CD4-positive, alpha-beta memory T cell (primary cell): ENCODE measurements at places on chromosomes 16 and 17. TPM values are rescaled to one million over a fixed set of nuclear protein-coding genes. Genes with fewer than 3 reads are reported as not detected.

GRCh38 chr17:82497483-82498405 lies 21.8 kb upstream of the FOXK2 start:
- no peak overlapping the region for H3K4me3 ChIP-seq
- DNase-seq, result peak; percentile 54
- H3K27me3 ChIP-seq, result no peaks in the 10 kb centered on the region
- peaks cover 21% of the 10 kb centered on the region for H3K4me1 ChIP-seq
- peak overlapping the region; percentile 52 for H3K27ac ChIP-seq

GRCh38 chr16:56964243-56965148 lies 2.7 kb downstream of the CETP start:
- H3K4me1 ChIP-seq, result peaks cover 19% of the 10 kb centered on the region
- H3K27ac ChIP-seq, result no peak overlapping the region
- H3K27me3 ChIP-seq, result no peaks in the 10 kb centered on the region

DNA sequence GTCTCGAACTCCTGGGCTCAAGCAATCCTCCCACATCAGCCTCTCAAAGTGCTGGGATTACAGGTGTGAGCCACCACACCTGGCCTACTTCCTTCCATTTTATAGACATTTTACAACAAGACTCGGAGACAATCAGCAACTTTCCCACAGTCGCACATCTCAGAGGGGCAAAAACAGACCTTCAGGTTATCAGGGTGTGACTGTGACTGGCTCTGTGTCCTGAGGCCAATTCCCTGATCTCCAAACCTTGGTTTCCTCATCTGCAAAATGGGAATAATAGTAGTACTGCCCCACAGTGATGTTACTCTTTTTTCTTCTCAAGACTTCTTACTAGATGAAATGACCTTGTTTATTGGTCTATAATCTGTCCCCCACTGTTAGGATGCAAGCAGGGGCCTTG lies 10.8 kb upstream of the KCNH6 start:
- no peaks in the 10 kb centered on the region for H3K27me3 ChIP-seq
- DNase-seq, result no peak
- no peaks in the 10 kb centered on the region for H3K4me1 ChIP-seq
- H3K27ac ChIP-seq, result no peak overlapping the region
- no peaks in the 10 kb centered on the region for H3K36me3 ChIP-seq

- H3K27me3 ChIP-seq, result no peaks in the 10 kb centered on the region
- no peak for DNase-seq
- H3K27ac ChIP-seq, result no peak overlapping the region
- no peak overlapping the region for H3K4me3 ChIP-seq
- H3K36me3 ChIP-seq, result no peaks in the 10 kb centered on the region
These were observed 16.3 kb downstream of the ALOX15 start for GRCh38 chr17:4625181-4625617.

DNA sequence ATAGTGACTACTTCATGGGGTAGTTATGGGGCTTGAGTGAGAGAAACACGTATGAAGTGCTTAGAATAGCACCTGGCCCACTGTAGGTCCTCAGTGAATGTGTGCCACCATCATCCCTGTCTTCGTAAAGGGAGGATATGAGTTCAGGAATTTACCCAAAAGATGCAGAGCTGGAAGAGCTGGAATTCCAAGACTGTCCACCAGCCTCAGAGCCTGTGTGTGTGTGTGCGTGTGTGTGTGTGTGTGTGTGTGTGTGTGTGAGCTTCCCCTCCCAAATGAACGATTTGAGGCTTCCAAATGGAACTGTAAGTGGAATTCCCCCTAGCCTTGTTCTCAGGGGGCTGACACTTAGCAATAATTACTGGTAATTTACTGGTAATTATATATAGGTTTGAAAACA lies 27.3 kb downstream of the WFDC1 start:
- H3K4me1 ChIP-seq, result no peaks in the 10 kb centered on the region
- H3K27me3 ChIP-seq, result no peaks in the 10 kb centered on the region
- no peak overlapping the region for H3K4me3 ChIP-seq
- H3K36me3 ChIP-seq, result no peaks in the 10 kb centered on the region

P2RX5 gene
- 18.8 TPM for polyA plus RNA-seq

TSPAN10 gene
- polyA plus RNA-seq, result 0.24 TPM
